Uterus (tissue), 4 donors: ENCODE measurements at places on chromosomes 6 and 20. TPM values are rescaled to one million over a fixed set of nuclear protein-coding genes. Genes with fewer than 3 reads are reported as not detected.

Gene GNMT
- not detected for total RNA-seq

Gene SLC24A3
- total RNA-seq, result 16.4 TPM

Gene TBC1D32
- 73.0 TPM for total RNA-seq

Gene KCNK15
- total RNA-seq, result 1.4 TPM

Gene FILIP1
- total RNA-seq, result 23.1 TPM

Gene RSPO3
- total RNA-seq, result 70.6 TPM

Gene LY6G6C
- 1.4 TPM for total RNA-seq

Gene VPS52
- total RNA-seq, result 58.4 TPM

DNA sequence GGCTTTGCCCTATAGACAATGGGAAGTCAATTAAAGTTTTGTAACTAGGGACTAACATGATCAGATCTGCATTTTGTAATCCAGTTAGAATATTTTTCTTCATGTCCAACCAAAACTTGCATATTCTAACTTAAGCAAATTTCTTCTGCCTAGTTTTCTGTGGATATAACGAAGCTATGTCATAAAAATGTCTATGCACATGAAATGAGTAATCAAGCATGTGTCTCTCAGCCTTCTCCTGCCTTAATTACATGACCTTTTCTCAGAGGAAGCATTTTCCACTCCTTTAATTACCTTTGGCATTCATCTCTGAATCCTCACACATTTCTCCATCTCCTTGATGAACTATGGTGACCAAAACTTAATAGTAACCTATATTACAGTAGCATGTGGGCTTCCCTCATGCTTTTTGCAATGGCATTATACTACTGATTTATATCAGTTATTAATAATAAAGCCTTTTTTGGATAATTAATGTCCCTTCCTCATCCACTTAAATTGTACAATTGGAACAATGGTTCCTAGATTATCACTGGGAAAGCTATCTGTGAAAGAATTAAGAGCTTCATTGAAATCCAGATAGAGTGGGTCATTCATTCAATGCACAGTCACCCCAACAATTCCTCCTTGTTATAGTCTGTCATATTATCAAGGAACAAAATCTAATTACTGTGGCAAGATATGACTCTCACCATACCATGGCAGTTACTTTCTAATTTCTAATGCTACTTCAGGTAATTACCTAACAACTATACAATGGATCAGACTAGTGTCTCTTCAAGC, 19.1 kb upstream of the FBXO9 start:
- no peak for DNase-seq

GRCh38 chr6:25360621-25361020, 81.4 kb downstream of the CARMIL1 start:
- DNase-seq, result no peak

- no peak for DNase-seq
Observed at GRCh38 chr20:48278961-48279481, 493.7 kb upstream of the SULF2 start.

- no peak for DNase-seq
Observed at GRCh38 chr6:14408446-14408845, 290.9 kb downstream of the CD83 start.

DNA sequence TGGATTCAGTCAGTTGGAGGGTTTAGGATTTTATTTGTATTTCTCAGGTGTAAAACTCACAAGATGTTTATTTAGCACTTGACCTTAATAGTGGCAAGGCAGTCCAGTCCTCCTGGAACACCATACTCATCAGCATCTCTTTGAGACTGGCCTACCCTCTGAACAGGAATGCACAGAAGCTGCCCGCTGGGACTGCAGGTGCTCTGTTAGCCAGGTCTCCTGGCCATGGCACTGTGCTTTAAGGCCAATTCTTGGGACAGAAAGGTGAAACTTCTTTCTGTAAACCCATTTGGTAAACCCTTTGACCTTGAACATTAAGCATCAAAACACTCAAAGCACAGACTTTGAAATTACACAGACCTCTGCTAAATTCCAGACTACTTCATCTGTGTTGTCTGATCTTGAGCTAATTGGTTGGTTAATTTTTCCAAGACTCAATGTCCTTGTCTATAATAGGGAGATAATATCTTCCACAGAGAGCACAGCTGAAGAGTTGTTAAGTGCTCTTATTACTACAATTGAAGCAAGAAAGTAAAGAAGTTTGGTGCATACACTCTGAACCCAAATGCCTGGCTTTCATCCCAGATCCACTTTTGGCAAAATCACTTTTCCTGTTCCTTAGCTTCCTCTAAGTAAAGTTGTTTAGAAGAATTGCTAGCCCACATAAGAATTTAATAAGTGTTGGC, 54.9 kb upstream of the NT5E start:
- DNase-seq, result no peak

- no peak for DNase-seq
Observed at GRCh38 chr6:99589290-99589672, 17.4 kb upstream of the PRDM13 start.

DNA sequence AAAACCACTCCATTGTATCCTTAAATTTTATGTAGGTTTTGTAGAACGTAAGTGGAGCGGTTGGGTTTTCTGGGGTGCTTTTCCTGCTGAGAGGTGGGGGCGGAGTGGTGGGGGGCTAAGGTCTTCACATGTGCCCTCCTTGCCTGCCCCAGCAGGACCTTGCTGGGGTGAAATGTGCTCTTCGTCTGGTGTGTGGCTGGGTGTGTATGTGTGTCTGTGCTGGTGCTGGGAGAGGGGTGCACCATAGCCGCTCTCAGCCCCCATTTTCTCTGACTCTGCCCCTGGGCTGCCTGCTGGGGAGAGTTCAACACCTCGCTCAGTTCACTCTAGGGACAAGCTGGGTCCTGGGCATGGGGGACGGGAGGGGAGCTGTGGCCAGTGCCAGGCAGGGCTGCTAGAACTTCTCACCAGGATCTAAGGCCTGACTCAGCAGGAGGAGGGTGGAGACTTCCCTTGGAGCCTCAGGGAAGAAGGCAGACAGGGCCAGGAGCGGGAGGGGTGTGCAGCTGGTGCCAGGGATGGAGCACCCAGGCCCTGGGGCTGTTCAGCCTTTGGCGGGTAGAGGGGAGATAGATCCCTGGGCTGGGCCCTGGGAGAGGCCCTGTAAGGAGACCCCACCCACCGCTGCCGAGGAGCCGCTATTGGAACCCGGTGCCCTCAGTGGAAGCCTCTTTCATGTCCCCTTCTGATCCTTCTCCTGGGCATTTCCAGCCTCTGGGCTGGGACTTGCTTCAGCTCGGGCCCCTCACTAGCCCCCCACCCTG, 4.8 kb downstream of the SOX18 start:
- no peak for DNase-seq

DNA sequence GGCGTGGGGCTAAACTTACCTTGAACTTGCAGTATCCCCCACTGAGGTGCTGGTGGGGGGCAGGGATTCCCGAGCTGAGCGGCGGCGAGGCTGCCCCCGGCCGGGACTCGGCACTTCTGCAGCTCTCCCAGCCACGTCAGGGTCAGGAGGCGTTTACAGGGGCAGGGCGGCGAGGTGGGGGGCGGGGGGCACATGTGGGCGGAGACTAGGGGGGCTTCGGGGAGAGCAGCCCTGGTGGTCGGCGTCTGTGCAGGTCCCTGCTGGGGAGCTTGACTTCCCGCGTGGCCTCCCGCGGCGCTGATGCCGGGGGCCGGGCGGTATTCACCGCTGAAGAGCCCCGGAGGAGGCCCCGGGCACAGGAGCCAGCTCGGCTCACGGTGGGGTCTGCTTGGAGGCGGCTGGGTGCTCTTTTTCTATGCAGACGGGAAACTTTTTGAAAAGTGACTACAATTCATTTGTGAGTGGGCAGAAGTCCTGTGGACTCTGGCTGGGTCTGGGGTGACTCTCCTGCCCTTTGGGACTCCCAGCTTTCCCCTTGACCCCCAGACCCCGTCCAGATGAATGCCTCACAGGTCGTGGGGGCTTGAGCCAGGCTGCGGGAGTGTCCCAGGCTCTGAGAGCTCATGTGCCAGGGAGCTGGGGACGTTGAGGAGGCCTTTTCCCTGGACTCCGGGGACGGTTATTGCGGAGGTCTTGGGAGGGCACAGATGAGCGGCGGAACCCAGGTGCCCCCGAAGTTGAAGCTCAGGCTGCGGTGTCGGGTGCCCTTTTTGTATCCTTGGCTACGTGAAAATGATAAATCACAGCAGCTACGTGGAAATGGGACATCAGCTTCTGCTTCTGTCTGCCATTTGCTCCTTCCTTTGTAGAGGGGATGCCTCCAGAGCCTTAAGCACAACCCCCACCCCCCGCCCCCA, 75.9 kb upstream of the GATA5 start:
- DNase-seq, result no peak

- DNase-seq, result no peak
Observed at GRCh38 chr6:109279628-109280027, 102.6 kb downstream of the CD164 start.

DNA sequence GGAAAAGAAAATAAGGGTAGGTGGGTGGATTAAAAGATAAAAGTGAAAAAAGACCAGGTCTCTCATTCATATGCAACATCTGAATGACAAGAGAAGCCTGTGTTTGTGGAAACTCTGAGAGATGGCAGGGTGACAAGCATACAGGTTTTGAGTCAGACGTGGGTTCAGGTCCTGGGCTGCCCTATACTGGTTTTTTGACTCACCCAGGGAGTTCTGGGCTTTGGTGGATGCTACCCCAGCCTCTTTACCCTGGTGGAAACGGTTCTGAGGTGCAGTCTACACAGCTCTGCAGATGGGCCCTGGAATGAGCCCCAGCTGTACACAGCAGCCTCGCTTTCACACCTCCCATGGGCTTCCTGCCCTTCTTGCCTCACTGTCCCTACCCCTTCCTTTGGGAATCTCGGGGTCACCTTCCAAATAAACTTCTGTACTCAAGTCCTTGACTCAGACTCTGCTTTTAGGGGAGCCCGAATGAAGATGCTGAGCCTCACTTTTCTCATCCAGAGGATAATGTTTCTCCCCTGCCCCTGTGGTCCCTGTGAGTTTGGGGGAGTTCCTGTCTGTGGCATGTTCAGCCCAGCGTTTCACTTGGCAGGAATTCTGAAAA, 77.7 kb upstream of the CLDN20 start:
- no peak for DNase-seq

GRCh38 chr6:139625081-139625939, 250.9 kb upstream of the CITED2 start:
- no peak for DNase-seq

- no peak for DNase-seq
Observed at GRCh38 chr6:25042036-25042521, 106.3 kb upstream of the RIPOR2 start.

DNA sequence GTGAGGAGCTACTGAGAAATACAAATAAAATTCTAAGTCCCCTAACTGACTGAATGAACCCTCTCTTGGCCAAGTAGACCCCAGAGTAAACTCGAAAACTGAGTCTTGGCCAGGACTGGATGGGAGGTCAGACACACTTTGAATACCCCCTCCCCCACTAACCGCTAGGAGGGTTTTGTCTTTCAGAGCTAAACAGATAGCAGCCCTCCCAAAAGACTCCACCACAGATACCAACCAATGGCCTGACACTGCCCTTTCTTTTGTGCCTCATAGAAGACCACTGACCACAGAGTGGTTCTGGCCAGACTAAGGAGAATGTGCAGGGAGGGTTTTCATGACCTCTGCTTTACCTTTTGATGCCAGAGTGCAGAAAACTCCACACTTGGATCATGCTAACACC, 42.1 kb downstream of the SPACA1 start:
- DNase-seq, result no peak

DNA sequence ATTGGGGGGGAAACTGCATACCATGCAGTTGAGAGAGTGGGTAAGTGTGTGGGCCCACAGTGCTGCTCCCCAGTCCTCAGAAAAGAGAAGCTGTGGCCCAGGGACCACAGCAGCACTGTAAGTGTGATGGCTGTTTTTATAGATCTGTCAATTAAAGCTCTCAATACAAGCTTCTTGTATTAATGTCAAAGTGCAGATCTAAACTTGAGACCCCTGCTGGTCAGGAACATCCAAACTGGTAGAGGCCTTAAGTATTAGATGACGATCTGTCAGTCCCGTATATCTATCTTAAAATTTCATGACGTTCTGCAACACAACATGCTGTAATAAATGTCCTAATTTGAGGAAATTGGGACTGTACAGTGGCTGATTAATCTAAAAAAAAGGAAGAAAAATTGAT, 74.8 kb downstream of the TULP4 start:
- DNase-seq, result no peak

GRCh38 chr20:34824452-34824805, 1.0 kb downstream of the NCOA6 start:
- DNase-seq, result peak; percentile 28
